ENCODE measurements at places on chromosomes 3 and 15. TPM values are rescaled to one million over a fixed set of nuclear protein-coding genes. Genes with fewer than 3 reads are reported as not detected.

DNA sequence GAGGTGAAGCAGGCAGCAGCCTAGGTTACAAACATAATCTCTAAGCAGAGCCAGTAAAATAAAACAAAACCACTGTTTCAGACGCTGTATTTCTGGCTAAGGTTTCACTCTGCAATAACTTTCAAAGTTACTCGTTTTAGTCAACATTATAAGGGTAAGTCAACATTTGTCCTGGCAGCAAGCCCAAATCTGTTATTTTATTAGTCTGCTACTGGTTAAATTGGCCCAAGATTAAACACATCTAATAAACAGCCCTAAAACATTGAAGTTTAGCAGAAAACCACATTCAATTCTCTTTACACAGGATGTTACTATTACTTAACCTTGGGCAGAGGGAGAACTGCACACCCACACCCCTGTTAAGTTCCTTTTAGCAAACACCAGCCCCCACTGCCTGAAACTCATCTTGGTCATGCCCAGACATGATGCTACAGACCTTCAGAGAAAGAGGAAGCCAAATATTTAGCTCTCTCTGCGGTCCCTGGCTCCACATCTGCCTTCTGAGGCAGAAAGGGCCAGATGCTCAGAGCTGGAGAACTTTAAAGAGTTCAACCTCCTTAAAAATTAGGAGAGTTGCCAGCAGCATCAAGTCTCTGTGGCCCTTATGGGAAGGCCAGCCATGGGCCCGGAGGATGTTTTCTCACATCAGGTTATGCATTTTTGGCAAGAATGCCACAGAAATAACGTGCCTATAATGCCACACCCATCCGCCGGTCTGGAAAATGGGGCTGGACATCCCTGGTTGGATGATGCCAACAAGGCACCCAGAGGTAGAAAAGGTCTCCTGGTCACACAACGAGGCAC, 17.9 kb downstream of the ARHGEF3 start:
- peak; percentile 75 for DNase-seq

The ATP11B gene
- 77.9 TPM for total RNA-seq

DNA sequence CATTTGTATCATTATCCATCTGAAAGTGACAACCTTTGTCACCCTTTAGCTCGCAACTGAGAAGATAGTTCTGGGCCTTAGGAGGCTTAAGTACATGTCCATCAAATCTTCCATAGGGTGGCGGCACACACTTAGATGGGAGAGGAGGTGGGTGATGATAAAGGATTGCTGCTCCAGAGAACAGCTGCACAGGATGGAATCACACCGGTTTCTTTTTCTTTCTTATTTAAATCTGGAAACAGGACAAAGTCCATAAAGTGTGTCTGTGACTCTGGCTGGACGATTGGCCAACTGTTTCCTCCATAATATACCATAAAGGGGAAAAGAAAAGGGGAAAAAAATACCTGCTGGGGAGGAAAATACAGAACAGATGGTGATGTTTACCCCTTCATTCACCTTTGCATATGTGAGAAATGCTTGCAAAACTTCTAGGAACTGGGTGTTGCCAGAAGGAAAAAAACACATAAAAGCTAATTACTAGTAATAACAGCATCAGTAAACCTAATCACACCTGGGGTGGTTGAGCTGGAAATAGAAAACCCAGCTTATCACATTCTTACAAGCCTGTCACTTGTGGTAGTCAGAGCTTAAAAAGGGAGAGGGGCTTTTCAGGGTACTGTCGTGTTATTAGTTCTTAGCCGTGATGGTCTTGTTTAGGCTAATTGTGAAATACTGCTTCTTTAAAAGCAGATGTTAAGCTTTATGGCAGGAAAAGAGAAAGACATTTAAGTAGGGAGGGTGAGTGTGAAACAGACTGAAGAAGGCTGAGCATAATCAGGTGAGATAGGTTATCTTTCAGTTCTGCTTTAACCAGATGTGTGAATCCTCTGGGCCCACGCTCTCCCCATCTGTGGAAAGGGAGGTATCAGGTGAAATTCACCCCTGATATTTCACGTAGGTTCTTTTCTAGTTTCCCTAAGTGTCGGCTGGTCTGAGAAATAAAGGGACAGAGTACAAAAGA, 16.7 kb downstream of the C2CD4A start:
- DNase-seq, result no peak

DNA sequence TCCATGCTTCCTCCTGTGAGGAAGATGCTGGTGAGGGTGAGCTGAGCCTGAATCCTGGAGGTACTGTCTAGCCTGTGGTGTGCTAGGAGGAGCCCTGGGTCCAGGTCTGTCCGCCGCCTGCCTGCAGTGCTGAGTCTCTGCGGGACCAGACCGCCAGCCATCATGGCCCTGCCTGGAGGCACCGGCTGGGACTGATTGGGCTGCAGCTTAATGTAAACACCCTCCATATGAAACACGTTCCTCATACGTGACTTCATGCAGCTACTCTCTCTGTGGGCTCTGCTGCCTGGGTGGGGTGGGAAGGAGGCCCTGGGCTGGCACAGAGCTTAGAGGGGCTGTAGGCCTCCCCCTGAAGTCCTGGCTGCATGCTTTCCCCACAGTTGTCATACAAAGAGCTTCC, 67.4 kb downstream of the FBLN2 start:
- no peak for DNase-seq

The MAP4 gene
- 99.2 TPM for total RNA-seq

- DNase-seq, result peak; percentile 10
Observed at GRCh38 chr3:39317571-39318169, 11.8 kb upstream of the CCR8 start.

The THAP10 gene
- total RNA-seq, result 8.4 TPM

DNA sequence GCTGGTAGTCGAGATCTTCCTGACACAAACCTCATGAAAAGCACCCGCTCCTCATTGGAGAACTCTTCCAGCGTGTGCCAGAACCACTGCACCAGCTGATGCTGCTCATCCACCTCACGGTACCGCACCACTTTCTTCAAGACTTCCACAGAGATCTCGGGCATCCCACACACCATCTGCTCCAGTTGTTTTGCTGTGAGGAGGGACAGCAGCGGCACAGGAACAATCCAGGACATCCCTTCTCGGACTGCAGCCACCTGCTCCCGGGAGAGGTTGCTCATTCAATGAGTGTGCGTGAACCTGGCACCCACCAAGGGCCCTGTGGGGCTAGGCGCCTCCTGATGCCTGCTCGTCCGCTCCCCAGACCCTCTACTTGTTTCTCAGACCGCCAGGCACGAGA, 15.1 kb downstream of the FBXL22 start:
- DNase-seq, result no peak

The PTPRG gene
- total RNA-seq, result 44.9 TPM

- no peak for DNase-seq
Observed at GRCh38 chr15:51274956-51275355, 63.4 kb downstream of the CYP19A1 start.

GRCh38 chr3:32455609-32456428, 46.8 kb downstream of the CMTM6 start:
- DNase-seq, result no peak

GRCh38 chr3:58679446-58679845, 12.9 kb upstream of the FAM3D start:
- DNase-seq, result peak; percentile 16

The TRANK1 gene
- 14.0 TPM for total RNA-seq

DNA sequence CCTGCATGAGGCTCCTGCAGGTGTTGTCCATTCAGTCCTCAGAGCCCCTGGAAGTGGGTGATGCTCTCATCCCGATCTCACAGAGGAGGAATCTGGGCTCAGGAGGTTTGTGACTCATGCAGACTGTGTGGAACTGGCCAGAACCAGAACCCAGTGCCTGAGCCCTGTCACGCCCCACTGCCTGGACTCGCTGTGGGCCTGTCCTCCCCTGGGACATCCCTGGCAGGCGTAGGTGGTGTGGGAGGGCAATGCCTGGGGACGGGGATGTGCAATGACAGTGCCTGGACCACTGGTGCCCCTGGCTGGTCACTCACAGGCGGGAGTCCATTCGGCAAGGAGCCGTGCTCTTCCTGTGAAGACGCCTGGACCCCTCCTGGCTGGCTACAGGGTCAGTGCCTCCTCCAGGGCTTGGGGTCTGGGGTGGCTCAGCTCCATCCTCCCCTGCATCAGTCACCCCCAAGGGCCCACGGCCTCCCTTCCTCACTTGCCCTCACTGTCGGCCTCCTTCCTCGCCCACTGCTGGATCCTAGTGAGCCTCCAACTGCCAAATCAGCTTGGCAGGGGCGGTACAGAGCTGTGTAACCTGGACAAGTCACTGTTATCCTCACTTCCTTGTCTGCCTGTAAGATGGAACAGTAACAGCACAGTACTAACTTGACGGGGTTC, 14.9 kb downstream of the PSTPIP1 start:
- no peak for DNase-seq

DNA sequence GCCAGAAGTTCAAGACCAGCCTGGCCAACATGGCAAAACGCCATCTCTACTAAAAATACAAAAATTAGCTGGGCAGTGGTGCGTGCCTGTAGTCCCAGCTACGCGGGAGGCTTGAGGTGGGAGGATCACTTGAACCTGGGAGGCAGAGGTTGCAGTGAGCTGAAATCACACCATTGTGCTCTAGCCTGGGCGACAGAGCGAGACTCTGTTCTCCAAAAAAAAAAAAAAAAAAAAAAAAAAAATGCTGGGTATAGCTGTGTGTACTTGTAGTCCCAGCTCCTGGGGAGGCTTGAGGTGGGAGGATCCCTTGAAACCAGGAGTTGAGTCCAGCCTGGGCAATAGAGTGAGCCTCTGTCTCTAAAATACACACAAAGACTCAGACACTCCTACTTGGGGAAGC, 32.0 kb downstream of the PPP1R2 start:
- no peak for DNase-seq

GRCh38 chr3:5136211-5136918, 14.3 kb downstream of the ARL8B start:
- DNase-seq, result peak; percentile 34

The ILDR1 gene
- total RNA-seq, result not detected

- DNase-seq, result no peak
Observed at GRCh38 chr3:164883171-164883570, 195.1 kb downstream of the SI start.

GRCh38 chr3:50100386-50100785, 11.7 kb downstream of the RBM5 start:
- no peak for DNase-seq

The PLCH1 gene
- 0.60 TPM for total RNA-seq

GRCh38 chr3:134852893-134853351, 57.9 kb downstream of the EPHB1 start:
- DNase-seq, result no peak

DNA sequence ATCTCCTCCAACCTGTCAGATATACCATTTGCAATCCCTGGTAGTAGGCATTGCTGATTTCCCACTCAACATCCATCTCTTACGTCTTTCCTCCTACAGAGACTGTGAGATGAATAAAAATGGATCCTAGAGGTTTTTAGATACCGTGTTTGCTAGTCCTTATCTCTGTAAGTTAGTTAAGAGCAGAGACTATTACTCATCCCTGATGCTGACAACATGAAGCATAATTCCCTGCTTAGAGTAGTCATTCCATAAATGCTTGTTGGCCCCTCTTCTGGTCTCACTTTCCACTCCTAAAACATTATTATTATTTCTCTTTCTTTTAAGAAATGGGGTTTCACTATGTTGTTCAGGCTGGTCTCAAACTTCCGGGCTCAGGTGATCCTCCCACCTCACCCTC, 136.2 kb downstream of the RTP4 start:
- no peak for DNase-seq

- DNase-seq, result no peak
Observed at GRCh38 chr15:92584105-92584504, 71.5 kb downstream of the FAM174B start.

The ATOSA gene
- total RNA-seq, result 11.4 TPM

DNA sequence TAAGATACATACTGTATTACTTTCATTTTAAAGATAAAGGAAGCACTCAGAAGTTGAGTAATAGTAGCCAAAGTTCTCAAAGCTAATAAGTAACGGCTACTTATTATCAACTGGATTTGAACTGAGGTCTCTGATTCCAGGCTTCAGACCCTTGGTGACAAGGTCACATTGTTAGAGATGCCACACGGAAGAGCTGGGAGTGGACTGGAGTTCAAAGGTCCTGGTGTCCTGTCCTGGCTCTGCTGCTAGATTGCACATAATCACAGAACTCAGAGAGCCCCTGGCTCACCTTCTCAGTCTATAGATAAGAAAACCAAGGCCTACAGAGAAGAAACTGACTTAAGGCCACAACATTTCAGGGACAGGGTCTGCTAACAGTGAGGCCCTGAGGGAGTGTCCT, 75.3 kb downstream of the MYLK start:
- no peak for DNase-seq

- DNase-seq, result no peak
Observed at GRCh38 chr3:40490916-40491315, 14.0 kb downstream of the ZNF619 start.

DNA sequence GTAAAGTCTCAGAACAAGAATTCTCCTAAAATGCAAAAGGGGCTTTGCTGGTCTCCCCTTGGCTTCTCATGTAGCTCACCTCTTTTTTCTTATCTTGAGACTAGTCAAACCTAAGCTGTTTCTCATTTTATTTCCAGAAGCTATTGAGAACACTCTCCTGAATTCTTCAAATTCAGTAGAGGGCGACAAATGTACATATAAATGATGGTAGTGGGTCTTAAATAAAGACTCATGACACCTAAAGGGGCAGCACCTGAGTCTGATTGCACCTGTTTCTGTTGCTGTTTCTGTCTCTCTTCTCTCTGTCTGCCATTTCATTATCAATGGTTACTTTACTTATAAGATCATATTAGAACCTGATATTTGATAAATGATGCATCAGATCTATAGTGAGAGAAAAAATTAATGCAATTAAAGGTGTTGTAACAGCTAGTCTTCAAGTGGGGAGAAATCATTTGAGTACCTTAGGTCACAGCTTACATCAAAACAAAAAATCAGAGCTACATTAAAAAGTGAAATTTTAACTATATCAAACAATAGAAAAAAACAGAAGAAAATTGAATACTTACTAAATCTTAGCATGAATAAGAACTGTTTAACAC, 7.0 kb downstream of the ADIPOQ start:
- DNase-seq, result peak; percentile 17

- DNase-seq, result peak; percentile 92
Observed at GRCh38 chr3:114144909-114145688, 33.8 kb downstream of the DRD3 start.

GRCh38 chr3:125120379-125121122, 64.8 kb upstream of the HEG1 start:
- DNase-seq, result no peak

- peak; percentile 58 for DNase-seq
Observed at GRCh38 chr3:100401674-100402041, 319 bp downstream of the LNP1 start.

- peak; percentile 20 for DNase-seq
Observed at GRCh38 chr15:60017538-60018520, 13.7 kb downstream of the FOXB1 start.

DNA sequence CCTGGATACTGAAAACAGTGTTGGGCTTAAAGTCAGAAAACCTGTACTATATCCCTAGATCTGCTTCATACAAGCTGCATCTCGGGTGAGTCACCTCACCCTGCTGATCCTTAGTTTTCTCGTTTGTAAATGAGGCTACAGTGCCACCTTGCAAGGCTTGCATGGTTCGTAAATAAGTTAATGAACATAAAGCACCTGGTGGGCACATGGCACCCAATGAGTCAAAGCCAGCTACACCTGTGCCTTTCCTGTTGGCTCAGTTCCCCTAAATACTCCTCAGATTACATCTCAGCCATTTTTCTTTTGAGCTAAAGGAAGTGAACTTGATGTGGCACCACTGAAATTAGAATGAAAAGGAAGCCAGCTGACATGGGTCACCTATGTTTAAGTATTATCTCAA, 26.5 kb downstream of the RTP1 start:
- DNase-seq, result no peak
